ENCODE measurements at places on chromosomes 2 and 18. TPM values are rescaled to one million over a fixed set of nuclear protein-coding genes. Genes with fewer than 3 reads are reported as not detected.

GMCL1 gene
- total RNA-seq: 18.4 TPM

GALNT13 gene
- total RNA-seq: 0.44 TPM

CNGA3 gene
- 0.15 TPM for total RNA-seq

SERPINE2 gene
- total RNA-seq: 44.6 TPM

AGXT gene
- not detected for total RNA-seq

NEDD4L gene
- total RNA-seq: 106 TPM

SCYGR6 gene
- not detected for total RNA-seq

ABCA12 gene
- 3.6 TPM for total RNA-seq
